ENCODE measurements at places on chromosomes 12 and 14.

DNA sequence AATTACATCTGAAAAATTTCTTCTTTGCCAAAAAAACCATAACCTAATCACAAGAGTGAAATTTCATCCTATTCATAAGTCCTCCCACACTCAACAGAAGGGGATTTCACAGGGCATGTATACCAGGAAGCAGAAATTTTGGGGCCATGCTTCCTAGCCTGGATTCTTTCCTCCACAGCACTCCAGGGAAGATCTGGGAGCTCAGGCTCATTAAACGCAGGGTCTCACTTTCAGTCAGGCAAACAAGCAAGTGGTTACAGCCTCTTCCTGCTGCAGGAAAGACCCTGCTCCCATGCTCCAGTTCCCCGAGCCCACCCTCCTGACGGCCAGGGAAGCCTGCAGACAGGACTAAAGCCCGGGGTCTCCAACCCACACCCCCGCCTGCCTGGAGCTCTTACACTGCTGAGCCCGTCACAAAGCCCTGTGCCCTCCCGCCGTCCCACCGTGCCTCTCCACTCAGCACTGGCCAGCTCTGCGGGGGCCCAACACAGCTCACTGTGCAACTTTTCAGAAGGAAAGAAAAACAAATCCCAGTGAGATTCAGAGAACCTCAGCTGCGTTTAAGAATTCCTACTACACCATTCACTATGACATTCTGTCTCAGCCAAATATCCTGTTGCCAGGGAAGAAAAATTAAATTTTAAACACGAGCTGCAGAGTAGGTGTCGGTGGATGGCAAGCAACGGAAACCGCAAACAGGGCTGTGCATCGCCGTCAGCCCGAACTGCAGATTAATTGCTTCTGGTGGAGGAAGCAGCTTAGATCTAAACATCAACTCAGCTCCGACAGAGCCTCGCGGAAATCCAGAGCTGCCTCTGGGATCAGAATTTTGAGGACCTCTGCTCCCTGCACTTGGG, 106.7 kb upstream of the SFSWAP start:
- no peak for DNase-seq

GRCh38 chr12:57519796-57520052, 590 bp downstream of the DDIT3 start:
- DNase-seq, result no peak

GRCh38 chr12:57793920-57794319, 11.3 kb downstream of the TSFM start:
- DNase-seq, result no peak

GRCh38 chr14:89468566-89468965, 51.5 kb upstream of the FOXN3 start:
- DNase-seq, result no peak

- no peak for DNase-seq
These were observed 13.5 kb downstream of the AMN1 start for GRCh38 chr12:31715283-31715825.

GRCh38 chr12:53068811-53069585, 10.2 kb downstream of the SPRYD3 start:
- DNase-seq, result no peak

- no peak for DNase-seq
These were observed 100.8 kb downstream of the AACS start for GRCh38 chr12:125166041-125166440.

GRCh38 chr12:27970401-27971120, 2.0 kb downstream of the PTHLH start:
- no peak for DNase-seq

GRCh38 chr12:83010169-83010804, 323.6 kb downstream of the TMTC2 start:
- no peak for DNase-seq

DNA sequence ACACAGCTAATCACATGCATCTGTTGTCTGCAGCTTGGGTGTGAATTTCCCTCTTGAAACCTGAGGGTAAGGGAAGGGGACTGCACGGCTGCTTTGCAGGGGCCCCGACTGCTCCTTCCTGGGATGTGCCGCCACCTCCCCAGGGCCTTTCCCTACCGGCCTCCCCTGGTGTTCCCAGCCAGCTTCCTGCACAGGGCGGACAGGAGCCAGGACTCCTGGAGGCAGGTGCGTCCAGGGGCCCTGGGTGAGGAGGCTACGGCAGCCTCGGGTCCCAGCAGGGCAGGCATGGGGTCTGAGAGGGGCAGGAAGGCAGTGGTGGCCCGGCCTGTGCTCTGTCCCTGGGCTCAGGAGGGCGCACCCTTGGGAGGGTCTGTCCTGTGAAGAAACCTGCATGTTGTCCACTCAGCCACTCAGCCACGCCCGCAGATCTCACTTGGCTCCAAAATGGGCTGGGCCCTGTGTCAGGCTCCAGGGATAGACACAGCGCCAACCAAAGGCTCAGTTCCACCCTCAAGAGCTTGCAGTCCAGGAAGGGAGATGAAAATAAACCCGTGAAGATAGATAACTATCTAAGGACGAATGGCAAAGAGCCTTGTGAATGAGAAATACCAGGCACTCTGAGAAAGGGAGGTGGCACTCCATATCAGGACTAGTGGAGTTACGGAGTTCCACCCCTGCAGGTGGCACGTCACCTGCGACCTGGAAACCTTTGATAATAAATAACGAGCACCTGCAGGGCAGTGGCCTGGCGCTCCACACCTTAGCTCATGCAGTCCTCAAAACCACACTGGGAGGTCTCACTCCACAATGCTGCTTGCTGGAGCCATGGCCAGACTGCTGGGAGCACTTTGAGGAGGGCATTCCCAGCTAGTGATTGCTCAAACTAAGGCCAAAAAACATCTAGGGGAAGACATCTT, 427.4 kb downstream of the AACS start:
- DNase-seq, result no peak

- DNase-seq, result no peak
These were observed 16.9 kb downstream of the BCL2L14 start for GRCh38 chr12:12087693-12088034.

DNA sequence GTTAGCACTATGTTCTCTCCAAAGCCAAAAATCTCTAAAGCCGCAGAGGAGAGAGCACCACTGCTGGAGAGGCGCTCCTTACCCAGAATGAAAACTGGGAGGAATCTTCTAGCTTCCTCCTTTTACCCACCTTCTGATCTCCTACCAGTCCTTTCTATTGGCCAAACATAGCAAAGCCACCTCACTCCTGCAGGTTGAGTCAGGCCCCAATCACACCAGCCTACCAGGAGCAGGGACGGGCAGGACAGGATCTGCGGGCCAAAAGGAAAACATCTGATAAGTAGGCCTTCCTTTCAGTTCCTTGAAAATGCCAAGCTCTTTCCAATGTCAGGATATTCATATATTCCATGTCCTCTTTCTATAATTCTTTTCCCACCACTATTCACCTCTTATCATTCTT, 197.7 kb upstream of the CNOT2 start:
- no peak for DNase-seq

DNA sequence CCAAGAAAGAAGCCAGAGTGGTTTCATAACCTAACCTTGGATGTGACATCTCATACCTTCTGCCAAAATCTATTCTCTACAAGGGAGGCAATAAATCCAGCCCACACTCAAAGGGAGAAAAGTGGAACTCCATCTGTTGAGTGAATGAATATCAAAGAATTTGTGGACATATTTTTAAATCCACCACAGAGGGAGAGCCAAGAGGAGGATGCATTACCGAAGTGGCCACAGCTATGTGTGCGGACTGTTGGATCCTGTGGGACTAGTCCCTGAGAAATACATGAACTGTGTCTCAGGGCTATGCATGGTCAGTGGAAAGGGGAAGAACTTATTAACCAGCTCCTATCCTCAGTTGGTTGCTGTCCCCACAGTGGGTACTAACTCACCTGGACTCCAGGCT, 273.9 kb downstream of the NUAK1 start:
- no peak for DNase-seq
